Activated T-cell treated with anti-CD3 and anti-CD28 coated beads, Interleukin-2, amount 50 U/mL, for 24 hours (primary cell): ENCODE measurements at places on chromosomes 5 and 9.
A peak's percentile ranks its signal among the peaks of the same experiment; 100 is the strongest.

- no peak for DNase-seq
These were observed 15.6 kb upstream of the DCP2 start for GRCh38 chr5:112960863-112961504.

- DNase-seq, result peak; percentile 65
These were observed 10.9 kb downstream of the PTCH1 start for GRCh38 chr9:95505717-95506427.

- no peak for DNase-seq
These were observed 5.0 kb downstream of the MAMDC4 start for GRCh38 chr9:136857166-136857565.

- DNase-seq, result no peak
These were observed 74.8 kb downstream of the MEF2C start for GRCh38 chr5:88808153-88808552.

DNA sequence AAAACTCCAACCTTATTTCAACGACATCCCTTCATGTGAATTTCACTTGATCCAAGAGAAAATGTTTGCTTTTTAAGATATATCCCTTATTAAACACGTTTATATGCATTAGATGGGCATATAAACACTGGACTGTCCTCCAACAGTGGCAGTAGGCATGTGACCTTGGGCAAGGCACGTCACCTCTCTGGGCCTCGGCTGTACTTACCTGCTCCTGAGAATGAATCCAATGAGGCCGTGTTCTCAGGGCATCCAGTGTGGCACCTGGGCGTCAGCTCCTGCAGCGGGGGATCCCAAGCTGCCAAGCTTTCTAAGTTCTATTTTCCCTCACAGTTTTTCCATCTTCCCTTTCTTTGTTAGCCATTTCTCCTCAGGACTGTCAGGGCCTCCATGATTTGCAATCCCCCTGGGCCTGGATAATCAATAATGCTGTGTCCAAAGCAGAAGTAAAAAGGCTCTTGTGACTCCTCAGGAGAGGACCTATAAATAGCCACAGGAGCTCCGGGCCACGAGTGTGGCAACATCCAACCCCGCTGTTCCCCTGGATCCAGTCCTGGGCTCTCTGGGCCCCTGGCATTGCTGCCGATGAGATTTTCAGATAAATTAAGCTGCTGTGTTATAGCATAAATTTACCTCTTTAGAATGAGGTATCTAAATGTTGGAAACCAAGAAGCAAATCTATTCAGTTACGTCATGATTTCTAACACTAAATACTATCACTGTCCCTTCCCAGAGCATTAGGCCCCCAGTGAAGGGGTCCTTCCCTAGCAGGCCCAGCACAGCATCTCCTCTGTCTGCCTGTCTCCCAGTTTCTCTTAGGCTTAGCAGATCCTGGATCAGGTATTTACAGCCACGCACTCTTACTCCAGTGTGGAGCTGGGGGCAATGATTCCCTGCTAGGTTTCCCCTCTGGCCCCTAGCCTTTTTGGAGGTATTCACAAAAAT lies 76.8 kb downstream of the PTPN3 start:
- no peak for DNase-seq

GRCh38 chr5:169581580-169582227 lies 1.9 kb upstream of the SPDL1 start:
- peak; percentile 44 for DNase-seq

- no peak for DNase-seq
These were observed 198.9 kb downstream of the NXNL2 start for GRCh38 chr9:88733651-88734421.
